ENCODE measurements at places on chromosomes 11 and 22. TPM values are rescaled to one million over a fixed set of nuclear protein-coding genes. Genes with fewer than 3 reads are reported as not detected.

HIC2 gene
- total RNA-seq: 3.7 TPM

GRIK4 gene
- total RNA-seq: not detected

CEP126 gene
- 2.0 TPM for total RNA-seq

NTM gene
- 25.9 TPM for total RNA-seq

ABTB2 gene
- total RNA-seq: 9.9 TPM

FOLR2 gene
- total RNA-seq: not detected

NPAS4 gene
- total RNA-seq: not detected

INS gene
- total RNA-seq: not detected

EHD1 gene
- 124 TPM for total RNA-seq

MFNG gene
- not detected for total RNA-seq

CNGA4 gene
- total RNA-seq: not detected

ART1 gene
- not detected for total RNA-seq

CARD16 gene
- not detected for total RNA-seq

BCO2 gene
- total RNA-seq: not detected

ALDH3B2 gene
- not detected for total RNA-seq

OR52I2 gene
- total RNA-seq: not detected

OR56A1 gene
- not detected for total RNA-seq

CNIH2 gene
- total RNA-seq: 1.4 TPM
